ENCODE measurements at places on chromosomes 1 and 21.

DNA sequence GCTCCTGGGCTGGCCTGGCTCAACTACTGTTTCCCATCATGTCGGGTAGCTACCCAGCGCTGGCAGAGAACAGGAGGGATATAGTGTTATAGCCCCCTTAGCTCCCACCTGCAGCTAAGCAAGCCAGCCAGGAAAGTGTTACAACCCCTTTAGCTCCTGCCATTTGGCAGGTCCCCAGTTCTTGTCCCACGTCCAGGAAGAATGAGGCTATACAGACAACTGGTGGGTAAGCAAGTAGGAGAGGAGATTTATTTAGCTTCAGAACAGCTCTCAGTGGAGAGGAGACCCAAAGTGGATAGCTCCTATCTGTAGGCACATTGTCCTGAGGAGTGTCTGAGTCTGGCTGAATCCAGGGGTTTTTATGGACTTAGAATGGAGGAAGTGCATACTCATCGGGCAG lies 741.1 kb upstream of the B3GALT2 start:
- DNase-seq, result no peak

DNA sequence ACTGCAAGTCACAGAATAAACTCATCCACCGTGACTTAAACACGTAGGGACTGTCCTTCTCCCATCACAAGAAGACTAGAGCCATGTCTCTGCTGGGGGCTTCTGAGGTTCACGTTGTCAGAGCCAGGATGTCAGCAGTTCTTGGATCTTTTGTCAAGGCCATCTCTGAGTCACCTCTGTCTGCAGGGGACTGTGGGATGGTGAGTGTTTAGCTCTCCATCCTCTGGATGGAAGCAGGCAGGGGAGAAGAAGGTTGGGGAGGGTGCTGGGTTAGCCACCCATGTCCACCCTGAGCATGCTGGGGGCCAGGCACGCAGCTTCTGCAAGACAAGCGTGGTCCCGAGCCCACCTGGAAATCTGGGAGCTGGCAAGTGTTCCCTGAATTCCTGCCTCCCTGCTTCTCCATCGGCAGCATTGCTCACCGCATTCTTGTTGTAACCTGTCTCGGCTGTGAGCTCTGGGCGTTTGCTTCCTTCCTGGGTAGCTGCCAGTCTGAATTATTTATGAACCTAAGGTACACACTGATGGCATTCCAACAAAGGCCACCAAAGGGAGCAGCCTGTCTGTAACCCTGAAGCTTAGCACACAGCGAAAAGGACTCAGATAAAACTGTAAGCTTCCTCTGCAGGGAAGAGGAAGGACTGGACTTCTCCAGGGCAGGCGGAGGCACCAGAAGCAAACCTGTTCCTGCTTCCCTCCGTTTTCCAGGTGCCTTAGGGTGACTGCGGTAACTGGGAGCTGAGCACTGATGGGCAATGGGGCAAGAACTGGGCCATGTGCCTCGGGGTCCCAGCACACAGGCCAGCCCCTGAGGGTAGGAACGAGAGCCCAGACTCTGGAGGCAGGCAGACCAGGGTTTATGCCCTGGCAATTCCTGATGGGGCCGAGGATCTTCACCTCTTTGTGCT lies 88.6 kb downstream of the RIPK4 start:
- peak; percentile 96 for DNase-seq

DNA sequence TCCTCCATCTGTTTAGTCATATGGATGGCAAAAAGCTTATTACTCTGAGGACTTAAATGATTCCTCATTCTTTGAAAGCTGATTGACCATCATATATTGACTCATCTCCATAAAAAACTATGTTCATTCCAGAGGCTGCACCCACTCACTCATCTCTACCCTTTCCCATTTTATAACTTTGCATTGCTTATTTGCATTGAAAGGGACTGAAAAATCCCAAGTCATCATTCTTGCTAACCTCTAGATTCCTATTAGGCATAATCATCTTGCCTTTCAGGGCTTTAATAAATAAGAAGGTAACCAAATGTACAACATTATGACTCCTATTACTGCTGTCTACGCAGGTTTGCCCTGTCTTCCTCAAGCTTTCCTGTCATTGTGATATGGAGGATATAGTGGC lies 1180.3 kb upstream of the B3GALT2 start:
- DNase-seq, result no peak

GRCh38 chr1:160375788-160376524 lies 9.1 kb downstream of the NHLH1 start:
- no peak for DNase-seq

DNA sequence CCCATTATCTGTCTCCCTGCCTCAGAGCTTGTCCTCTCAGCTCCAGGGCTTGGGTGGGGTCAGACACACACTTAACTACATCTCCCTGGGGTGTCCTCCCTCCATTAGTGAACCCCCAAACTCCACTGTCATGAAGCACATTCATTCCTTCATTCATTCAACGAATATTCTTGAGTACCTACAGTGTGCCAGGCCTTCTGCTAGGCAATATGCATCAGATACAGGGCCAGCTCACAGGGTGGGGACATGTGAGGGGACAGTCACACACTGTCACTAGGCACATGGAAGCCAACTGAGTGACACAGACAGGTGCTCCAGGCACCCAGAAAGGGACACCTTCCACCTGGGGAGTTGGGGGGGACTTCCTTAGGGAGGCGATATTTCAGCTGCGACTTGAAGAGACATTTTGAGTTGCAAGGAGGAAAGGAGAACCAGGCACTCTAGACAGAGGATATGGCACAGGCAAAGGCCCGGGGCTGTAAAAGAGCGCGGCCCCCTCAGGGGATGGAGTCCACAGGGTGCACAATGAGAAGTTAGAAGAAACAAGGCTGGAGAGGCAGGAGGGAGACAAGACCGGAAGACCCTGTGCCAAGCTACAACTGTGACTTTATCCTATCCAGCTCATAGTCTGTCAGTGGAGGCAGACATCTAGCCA lies 8.7 kb upstream of the S100A8 start:
- no peak for DNase-seq

DNA sequence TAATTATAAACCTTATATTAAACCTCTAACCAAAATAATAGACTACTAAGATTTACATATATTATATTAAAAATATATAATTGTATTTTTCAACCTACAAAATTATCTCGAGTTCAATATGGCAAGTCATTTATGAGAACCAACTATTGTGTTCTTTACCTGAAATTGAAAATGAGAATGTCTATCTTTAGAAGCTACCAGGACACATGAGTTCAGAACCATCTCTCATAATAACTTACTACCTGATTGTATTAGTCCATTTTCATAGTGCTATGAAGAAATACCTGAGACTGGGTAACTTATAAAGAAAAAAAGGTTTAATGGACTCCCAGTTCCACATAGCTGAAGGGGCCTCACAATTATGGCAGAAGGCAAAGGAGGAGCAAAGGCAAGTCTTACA lies 6.8 kb downstream of the HAO2 start:
- DNase-seq, result no peak

DNA sequence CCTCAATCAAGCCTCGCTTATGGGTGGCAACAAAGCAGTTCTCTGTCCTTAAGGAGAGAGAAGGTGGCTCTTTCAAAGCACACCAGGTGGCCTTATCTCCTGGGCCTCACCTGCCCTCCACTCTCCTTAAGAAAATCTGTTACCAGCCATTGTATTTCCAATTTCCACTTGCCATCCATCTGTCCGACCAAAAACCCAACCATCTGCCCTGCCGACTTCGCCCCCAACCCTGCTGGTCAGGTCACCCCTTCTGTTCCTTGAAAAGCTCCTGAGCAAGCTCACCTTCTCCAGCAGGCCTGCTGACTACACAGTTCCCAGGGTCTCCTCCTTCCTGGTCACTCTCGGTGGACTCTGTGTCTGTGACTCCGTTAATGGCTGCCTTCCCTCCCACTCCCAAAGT lies 619 bp upstream of the IGFN1 start:
- DNase-seq, result no peak

- no peak for DNase-seq
Measured at GRCh38 chr1:49045371-49045770, 268.7 kb upstream of the BEND5 start.

DNA sequence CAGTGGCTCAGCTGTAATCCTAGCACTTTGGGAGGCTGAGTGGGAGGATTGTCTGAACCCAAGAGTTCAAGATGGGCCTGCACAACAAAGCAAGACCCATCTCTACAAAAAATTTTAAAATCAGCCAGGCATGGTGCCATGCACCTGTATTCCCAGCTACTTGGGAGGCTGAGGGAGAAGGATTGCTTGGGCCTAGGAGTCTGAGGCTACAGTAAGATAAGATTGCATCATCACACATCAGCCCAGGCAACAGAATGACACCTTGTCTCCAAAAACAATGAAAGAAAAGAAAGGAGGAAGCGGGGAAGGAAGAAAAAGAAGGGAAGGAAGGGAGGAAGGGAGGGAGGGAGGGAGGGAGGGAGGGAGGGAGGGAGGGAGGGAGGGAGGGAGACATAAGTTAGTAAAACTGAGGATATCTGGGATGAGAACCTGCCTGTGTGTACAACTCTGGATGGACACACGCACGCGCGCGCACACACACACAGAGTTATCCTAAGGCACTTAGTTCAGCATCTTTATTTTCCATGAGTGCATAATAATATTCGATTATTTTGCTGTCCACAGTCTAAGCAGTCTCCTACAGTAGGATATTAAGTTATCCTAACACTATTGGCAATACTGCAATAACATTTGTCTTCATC lies 92.9 kb upstream of the LBR start:
- DNase-seq, result no peak

DNA sequence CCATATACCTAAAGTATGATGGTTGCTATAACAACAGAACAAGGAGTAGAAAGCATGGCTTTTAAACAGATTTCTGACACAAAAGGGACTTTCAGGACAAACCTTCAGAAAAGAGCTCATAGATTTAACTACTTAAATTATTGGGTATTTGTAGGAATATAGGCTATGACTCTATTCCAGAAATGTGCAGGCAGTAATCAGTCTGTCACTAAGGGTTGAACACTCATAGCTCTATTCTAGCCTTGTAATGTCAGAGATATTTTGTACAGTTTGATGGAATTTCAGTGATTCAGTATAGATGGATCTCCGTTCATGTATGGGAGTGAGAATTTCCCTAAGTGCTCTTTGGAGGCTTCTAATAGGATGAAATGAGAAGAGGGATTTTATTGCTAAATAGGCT lies 82.8 kb downstream of the EXTL2 start:
- DNase-seq, result no peak

GRCh38 chr1:32759997-32760623 lies 57.0 kb downstream of the YARS1 start:
- DNase-seq, result peak; percentile 94

GRCh38 chr1:157703981-157704380 lies 3.4 kb upstream of the FCRL3 start:
- no peak for DNase-seq

GRCh38 chr21:31731056-31731856 lies 662 bp downstream of the SCAF4 start:
- no peak for DNase-seq

DNA sequence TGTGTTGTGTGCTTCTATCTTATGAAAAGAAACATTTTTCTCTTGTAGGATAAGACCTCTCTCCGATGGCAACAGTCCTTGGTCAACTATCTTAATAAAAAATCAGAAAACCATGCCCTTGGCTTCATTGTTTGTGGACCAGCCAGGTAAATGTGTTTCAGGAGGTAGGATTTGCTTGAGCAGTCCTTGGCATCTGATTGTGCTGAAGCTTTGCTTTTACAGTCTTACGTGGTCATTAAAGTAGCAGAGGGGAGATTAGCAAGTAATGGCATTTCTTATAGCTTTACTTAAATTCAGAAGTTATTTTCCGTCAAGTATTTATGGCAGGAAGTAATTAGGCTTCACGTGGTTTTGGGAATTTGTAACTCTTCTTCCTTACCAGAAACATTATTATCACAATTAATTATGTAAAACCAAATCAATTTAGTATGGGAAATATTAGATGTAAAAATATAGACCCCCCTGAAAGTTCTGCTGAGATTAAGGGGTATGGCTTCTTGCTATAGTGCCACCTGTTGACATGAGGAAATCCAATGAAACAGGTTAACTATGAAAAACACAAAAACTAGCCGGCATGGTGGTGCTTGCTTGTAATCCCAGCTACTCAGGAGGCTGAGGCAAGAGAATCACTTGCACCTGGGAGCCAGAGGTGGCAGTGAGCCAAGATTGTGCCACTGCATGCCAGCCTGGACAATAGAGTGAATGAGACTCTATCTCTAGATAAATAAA lies 49.0 kb downstream of the MAP3K21 start:
- no peak for DNase-seq

- DNase-seq, result no peak
Measured at GRCh38 chr1:22206551-22207125, 63.7 kb upstream of the WNT4 start.

GRCh38 chr1:231666937-231667608 lies 40.5 kb downstream of the DISC1 start:
- DNase-seq, result no peak

GRCh38 chr1:20716232-20716631 lies 1.6 kb downstream of the KIF17 start:
- no peak for DNase-seq

DNA sequence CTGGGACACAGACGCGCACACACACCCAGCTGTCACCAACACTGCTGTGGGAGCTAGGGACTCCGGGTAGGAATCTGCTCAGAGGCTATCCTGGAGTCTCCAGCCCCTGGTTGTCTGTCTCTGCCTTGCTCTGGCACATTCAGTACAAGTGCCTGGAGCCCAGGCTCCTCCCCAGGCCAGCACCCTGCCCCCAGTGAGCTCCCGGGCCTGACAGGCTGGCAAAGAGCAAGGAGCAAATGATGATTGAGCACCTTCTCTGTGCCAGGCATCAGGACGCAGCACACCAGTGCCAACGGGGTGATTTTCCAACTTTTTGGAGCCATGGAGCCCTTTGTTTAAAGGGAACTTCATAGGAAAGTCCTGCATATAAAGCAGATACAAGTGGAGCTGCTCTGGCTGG lies 6.5 kb downstream of the CNTN2 start:
- no peak for DNase-seq

GRCh38 chr1:157739229-157739901 lies 37.6 kb downstream of the FCRL2 start:
- DNase-seq, result peak; percentile 3

DNA sequence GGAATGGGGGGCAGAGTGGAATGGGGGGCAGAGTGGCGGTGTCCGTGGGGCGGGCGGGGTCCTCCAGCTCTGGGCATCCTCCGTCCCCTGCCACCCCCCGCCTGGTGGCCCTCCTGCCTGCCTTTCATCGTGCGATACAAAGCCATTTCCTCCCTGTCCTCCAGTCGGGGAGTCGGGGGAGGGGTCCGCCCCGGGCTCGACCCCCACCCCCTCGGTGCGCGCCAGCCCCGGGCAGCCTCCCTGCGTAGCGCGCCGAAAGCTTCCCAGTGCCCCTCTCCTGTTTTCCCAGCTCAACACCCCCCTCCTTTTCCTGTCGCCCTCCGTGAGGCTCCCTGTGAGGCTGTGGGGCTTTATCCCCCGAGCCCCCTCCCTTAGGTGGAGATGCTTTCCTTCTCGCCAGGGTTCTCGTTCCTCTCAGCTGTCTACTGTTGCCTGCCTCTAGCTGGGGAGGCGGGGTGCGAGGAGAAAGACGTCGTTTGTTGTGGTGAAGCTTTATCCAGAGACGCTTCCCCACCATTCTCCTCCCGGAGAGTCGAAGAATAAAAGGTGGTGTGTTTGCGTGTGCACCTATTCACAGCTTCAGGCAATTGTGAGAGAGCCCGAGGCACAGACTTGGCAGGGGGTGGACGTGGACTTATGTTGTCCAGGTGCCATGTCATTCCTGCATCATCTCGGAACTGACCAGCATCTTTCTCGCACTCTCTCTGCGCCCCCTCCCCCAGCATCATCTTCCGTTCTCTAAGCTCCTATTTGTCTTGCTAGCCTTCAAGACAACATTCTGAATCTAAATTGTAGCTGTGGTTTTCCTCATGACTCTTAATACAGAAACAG lies 848 bp downstream of the DNM3 start:
- peak; percentile 15 for DNase-seq

GRCh38 chr1:226625832-226626576 lies 77.4 kb downstream of the STUM start:
- DNase-seq, result no peak
